ENCODE measurements at places on chromosomes 1 and 21.

- DNase-seq, result no peak
These were observed 21.0 kb downstream of the RCC1 start for GRCh38 chr1:28526886-28527285.

DNA sequence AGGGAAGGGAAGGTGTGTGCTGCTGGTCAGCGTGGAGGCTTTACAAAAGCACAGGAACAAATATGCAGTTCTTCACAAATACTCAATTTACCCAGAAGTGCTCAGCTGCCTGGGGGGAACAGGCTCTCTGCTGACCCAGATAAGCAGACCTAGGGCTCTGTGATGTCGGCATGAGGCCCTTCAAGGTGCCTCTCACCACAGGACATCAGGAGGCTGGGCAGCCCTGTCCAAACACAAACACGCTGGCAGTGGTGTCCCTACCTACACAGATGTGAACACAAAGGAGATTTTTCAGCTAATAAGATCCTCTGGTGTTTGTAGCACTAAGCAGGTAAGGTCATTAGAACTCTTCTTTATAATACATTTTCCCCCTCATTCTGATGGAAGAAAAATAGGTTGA is 243.0 kb upstream of the PROX1 start:
- DNase-seq, result no peak

DNA sequence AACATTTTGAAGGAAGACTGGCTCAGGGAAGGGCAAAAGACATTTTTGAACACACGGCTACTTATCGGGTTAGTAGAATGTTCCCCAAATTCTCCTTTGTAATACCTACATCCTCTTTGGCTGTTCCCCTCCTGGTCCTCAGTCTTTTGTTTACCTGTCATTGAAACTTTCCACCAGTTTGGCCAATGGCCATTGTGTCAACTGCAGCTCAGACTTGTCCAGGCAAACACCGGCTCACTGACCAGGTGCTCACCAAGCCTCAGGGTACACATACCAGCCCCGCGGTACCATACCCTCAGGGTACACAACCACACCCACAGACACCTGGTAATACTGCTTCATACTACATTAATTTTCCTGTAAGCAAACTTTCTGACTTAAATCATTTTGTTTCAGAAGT is 84.8 kb upstream of the ZNF648 start:
- no peak for DNase-seq

- no peak for DNase-seq
These were observed 15.9 kb downstream of the SLC1A7 start for GRCh38 chr1:53126495-53126894.

DNA sequence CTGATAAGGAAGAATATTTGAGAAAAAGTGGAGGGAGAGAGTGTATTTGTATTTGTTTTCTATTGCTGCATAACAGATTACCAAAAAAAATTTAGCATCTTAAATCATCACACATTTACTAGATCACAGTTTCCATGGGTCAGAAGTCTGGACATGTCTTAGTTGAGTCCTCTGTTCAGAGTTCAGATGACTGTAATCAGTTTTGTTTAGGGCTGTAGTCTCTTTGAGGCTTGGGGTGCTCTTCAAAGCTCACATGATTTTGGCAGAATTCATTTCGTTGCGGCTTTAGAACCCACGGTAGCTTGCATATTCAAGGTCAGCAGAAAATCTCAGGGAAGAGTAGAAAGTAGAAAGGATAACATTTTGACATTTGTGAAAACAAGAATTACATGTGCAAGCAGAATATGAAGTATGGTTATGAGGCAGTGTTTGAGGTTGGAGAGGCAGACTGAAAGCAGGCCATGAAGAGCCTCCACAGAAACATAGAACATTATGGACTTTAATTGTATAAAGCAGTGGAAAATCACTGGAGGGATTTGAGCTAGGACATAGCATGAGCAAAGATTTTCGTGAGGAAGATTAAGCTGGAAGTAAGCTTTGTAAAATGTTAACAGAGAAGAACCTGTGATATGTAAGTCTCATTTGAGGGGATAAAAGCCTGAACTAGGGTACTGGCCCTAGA is 110.6 kb upstream of the GPR52 start:
- DNase-seq, result no peak

DNA sequence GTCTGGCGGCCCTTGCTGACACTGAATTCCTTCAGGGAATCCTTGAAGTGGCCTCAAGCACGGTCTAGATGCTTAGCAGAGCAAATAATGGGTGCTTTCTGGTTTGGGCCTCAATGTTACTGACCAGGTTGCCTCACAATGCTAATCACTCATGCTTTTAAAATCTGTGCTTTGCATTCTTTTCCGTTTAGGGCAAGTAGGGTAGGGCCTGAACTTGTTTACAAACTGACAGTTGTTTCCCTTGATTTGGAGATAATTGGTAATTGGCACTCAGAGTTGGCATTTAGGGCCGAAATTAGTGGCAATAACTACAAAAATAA is 1.4 kb downstream of the VPS13D start:
- no peak for DNase-seq

DNA sequence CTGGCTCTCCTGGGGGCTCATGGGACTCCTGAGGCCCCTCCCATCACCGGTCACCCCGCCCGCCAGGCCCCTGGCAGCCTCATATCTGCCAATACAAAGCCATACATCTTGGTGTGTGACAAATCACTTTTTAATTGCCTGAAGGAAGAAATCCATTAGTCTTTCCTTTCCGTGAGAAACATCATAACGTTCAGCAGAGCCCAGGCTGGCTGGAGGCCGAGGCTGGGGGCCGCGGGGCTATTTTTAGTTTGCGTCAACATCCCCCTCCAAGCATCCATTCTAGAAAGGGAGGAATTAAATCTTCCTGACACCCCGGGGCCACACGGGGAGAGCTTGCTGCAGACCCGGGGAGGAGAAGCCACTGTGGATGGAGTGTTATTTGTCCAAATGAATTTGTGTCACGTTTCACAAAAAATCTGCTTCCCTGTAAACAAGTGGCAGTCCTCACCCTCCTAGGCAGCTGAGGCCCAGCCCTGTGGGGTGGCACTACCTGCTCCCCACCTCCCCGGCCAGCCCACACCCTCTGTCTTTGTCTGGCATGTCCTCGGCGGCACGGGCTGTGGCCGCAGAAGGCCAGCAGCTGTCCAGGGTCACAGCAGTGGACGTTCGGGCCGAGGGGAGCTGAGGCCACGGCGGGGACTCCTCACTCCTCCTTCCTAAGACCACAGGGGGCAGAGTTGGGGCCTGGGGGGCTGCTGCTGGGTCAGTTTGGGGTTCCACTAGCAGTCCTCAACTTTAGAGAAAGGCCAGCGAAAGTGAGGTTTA is 236.9 kb upstream of the VAMP3 start:
- no peak for DNase-seq

GRCh38 chr21:33281096-33281652 is 15.0 kb downstream of the IL10RB start:
- no peak for DNase-seq

DNA sequence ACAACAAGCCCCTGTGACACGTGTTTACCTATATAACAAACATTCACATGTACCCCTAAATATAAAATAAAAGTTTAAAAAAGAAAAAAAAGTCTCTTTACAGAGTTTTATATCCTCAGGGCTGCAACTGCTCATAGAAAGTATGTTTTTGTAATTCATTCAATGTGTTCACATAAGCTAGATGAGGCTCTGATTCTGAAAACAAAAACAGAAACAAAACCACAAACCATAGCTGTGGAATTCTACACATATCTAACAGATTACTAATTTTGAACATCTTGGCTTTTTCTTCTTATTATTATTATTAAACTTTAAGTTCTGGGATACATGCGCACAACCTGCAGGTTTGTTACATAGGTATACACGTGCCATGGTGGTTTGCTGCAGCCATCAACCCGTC is 579.6 kb upstream of the ZRANB2 start:
- no peak for DNase-seq

DNA sequence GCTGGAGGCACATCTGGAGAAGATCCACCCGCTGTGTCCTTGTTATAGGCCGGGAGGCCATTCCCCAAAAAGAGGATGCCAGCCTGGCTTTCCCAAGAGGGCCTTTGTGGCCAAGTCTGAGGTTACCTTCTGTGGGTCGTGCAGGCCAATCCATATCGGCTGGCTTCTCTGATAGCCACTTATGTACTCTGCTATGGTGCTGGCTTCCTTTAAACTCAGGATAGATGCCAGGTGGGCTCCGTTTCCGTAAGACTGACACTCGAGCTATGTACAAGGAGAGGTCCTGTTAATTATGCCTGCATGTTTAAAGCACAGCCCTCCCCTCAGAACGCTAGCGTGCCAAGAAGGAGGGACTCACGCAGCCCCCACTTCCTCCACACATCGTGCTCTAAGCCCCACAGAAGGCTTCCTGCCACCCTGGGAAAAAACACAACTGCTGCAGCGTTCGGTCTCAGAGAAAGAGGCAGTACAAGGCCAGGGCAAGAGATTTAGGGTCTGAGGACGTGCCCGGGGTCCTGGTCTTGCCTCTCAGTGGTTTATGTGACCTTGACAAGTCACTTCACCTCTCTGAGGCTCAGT is 11.6 kb downstream of the REG4 start:
- no peak for DNase-seq

GRCh38 chr21:28111151-28111619 is 881.5 kb downstream of the LTN1 start:
- no peak for DNase-seq

DNA sequence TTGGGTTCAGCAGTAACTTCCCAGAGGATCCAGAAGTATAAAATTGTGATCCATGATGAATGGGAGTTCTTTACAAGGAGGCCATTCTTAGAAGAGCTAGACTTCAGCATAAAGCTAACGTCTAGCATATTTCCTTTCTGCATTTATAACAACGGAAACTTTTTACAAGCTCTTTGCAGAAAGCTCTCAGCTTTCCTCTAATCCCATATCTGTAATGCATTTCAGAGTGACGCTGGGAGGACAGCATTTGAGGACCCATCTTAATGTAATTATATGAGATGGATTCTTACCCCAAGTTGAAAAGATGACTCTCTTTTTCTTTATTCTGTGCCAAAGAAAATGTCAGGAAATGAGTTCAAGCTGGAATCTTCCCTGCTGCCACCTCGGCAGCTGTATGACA is 132.0 kb upstream of the CACHD1 start:
- DNase-seq, result no peak

GRCh38 chr1:2136386-2137235 is 58.0 kb downstream of the FAAP20 start:
- DNase-seq, result no peak

GRCh38 chr1:68624233-68624632 is 127.4 kb upstream of the DEPDC1 start:
- no peak for DNase-seq

DNA sequence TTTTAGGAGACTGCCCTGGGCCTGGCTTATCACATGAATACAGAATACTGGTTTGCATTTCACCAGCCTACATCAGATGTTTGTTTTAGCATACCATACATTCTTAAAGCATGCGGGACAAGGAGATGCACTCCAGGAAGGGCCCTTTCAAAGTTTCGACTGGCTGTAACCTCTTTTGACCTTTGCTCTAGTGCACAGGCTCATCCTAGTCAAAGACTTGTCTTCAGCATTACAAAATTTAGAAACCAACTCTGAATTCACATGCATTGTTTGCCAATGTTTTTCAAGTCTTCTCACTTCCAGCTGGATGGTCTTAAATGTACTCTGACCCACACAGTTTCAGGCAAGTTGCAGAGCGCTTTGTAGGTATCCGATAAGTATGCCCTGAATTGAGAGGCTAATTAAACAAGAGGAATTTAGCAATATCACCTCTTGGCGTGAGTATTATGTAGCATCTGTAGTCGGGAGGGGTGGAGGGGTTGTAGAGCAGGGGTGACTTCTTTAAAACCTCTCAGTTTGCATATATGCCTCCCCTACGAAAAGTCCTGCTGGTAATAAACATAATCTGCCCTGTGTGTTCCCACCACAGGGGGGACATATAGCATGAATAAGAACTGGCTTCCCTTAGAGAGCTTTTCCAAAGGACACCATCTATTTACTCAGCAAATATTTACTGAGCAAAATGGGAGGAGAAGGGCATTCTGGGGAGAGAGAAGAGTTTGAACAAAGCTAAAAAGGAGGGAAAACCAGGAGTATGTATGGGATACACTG is 24.4 kb upstream of the AHCYL1 start:
- DNase-seq, result no peak

DNA sequence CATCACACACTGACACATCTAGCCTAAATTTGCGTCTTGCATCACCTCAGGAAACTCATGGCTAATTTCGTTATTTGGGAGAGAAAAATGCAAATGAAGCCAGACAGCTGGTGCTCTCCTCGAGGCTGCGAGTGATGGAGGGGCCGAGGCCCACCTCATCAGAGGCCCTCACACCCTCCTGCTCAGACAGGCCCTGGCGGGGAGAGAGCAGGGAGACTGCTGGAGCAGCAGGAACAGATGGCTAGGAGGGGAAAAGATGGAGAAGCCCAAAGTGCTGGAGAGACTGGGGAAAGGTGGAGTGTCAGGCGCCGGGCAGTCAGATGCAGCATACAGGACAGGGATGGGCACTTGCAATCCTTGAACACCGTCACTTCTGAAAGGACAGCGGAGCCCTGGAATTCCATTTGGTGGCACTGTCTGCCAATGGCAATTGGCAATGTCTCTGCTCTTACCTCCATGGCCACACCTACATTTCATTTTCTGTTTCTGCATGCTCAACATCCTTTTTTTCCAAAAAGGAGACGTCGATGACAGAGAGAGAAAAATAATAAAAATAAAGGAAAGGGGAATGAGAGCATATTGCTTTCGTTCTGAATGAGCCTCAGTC is 286.2 kb downstream of the SPATA17 start:
- no peak for DNase-seq

DNA sequence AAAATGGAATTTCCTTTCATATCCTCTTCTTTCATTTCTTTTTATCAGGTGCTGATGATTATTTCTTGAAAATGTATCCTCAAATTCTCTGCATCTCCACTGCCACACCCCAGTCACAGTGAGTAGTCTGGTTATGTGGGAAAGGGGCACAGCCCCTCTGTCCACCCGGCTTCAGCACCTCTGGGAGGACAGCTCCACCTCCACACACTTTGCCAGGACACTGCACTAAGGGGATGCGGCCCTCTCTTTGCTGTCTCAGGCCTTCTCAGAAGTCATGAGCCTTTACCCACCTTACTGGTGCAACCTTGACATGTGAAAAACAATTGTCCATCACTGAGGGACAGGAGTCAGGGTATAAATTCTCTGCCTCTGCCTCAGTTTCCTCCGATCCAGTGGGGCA is 433.1 kb downstream of the PCP4 start:
- no peak for DNase-seq

GRCh38 chr1:175176246-175176645 is 16.3 kb downstream of the KIAA0040 start:
- DNase-seq, result no peak

- DNase-seq, result no peak
These were observed 402.7 kb downstream of the DISC1 start for GRCh38 chr1:232029315-232029714.

DNA sequence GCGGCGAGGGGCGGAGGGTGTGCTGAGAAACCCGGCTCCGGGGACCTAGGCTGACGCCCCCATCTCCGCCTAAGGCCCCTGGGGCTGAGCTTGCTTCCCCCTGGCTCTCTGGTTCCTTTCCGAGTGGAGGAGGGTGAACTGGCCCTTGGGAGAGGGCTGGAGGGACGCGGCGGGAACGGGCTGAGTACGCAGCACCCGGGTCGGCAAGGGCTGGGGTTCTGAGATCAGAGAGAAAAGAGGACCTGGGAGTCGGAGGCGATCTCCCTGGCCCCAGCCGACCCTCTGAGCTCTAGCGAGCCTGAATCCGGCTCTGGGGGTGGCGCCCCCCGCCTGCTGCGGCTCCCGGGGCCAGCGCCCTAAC is 270.8 kb downstream of the FOXD2 start:
- no peak for DNase-seq

GRCh38 chr1:168379104-168379860 is 98.6 kb downstream of the TBX19 start:
- DNase-seq, result no peak

- DNase-seq, result no peak
These were observed 33.6 kb downstream of the CD58 start for GRCh38 chr1:116537040-116537831.

All from effector CD4-positive, alpha-beta T cell (primary cell).